Left lung (tissue), 14 donors: ENCODE measurements at places on chromosomes 6 and 20.

DNA sequence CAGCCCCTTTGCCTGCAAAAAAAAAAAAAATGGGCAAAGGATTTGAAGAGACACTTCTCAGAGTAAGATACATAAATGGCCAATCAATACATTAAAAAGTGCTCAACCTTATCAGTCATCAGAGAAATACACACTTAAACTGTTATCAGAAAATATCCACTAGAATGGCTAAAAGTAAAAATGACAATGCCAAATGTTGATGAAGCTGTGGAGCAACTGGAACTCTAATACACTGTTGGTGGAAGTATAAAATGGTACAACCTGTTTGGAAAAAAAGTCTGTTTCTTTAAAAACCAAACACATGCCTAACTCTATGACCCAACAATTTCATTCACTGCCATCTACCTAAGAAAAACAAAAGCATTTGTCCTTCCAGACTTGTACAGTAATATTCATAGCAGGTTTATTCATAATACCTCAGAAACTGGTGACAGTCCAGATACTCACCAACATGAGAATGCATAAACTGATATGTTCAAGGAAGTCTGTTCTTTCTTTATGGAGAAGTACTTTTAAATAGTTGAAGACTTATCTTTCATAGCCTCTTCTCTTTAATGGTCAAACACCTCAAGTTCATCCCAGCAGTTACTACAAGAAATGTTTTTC is 378.4 kb upstream of the RUNX2 start:
- DNase-seq: no peak

- DNase-seq: no peak
Observed at GRCh38 chr6:106530502-106530901, 98.8 kb downstream of the RTN4IP1 start.

DNA sequence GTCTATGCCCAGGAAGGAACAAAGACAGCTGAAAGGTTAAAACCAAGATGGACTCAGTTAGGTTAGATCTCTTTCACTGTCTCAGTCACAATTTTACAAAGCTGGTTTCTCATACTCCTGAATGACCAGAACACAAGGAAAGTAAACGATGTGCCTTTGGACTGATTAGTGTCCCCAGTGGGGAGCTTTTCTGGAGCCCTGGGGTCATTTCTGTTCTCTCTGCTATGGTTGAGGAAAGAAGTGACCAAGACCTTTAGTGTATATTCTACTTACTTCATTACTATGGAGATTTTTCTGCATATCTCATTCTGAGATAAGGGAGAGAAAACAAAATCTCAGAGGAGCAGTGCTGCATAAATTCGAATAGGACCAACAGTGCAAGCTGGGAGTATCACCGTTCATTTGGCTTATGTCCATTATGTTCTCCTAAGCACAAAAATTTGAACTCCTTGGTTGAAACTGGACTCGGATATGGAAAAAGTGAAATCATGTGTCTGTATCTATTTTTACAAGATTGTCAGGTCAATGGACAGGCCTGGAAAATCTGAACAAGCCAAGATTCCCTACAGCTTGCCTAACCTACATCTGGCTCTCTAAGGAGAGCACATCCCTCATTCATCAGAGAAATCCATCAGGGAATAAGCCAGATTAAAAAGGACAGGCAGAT is 34.4 kb upstream of the ENPP1 start:
- no peak for DNase-seq

DNA sequence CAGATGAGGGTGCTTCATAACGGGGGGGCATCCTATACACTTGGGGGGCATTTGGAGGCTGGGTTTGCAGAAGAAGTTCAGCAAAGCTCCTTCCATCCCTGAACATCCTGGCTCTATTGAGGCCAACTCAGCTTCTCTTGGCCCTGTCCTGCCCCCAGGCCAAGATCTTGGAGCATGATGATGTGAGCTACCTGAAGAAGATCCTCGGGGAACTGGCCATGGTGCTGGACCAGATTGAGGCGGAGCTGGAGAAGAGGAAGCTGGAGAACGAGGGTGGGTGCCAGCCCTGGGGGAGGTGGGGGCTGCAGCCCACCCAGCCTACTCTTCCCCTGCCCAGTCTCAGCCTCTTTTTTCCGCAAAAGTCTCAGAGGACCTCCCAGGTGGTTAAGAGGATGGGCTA is 17.2 kb downstream of the GDAP1L1 start:
- DNase-seq: no peak

- DNase-seq: no peak
Observed at GRCh38 chr20:37189416-37190016, 10.2 kb upstream of the MROH8 start.

GRCh38 chr6:3036861-3037637 is 31.2 kb upstream of the RIPK1 start:
- DNase-seq: no peak

DNA sequence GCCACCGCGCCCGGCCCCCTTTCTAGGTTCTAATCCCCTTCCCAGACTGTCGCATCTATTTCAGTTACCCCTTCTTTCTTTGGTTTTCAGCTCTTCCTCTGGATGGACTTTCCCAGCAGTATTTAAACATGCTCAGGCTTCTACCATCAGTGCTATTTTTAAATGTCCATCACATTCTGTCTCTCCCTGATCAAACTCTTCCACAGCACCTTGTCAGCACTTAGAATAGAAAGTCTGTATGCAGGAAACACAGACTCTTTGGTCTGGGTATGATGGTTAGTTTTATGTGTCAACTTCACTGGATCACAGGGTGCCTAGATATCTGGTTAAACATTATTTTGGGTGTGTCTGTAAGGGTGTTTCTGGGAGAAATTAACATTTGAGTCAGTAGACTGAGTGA is 297.8 kb upstream of the ECI2 start:
- DNase-seq: no peak

DNA sequence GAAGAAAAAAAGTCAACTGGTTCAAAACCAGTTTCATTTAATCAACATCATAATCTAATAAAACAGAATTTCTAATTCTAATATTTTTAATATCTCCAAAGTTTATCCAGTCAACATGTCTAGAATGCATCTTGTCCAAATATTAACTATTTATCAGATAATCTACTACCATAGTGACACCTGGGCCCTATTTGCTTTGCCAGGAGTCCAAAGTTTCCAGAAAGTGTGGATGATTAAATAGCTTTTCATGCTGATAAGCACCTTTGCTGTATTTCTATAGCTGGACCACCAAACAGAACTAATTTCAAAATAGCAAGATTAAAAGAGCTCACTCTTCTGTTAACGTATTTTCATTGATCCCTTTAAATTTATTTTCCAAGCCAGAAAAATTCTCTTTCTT is 12.3 kb upstream of the TAAR1 start:
- no peak for DNase-seq
